ENCODE measurements at places on chromosomes 1 and 21.

- DNase-seq = no peak
Measured at GRCh38 chr1:91603409-91603808, 102.8 kb downstream of the CDC7 start.

DNA sequence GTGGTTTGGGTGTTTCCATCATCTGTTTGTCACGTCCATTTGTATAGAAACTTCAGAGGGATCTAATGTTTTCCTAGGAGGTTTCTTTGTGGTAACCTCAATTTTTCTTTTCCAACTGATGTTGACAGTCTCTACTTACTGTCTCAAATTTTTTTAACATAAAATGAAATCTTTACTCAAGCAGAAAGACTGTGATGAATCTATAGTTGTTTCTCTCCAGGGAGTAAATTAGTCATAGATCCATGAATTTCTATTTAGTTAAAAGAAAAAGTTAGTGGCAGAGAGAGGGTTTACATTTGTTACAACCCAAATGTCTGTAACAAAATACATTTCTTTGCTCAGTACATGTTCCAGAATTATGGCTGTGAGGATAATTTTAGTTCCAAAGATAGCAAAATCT lies 161.6 kb downstream of the DISP1 start:
- no peak for DNase-seq

DNA sequence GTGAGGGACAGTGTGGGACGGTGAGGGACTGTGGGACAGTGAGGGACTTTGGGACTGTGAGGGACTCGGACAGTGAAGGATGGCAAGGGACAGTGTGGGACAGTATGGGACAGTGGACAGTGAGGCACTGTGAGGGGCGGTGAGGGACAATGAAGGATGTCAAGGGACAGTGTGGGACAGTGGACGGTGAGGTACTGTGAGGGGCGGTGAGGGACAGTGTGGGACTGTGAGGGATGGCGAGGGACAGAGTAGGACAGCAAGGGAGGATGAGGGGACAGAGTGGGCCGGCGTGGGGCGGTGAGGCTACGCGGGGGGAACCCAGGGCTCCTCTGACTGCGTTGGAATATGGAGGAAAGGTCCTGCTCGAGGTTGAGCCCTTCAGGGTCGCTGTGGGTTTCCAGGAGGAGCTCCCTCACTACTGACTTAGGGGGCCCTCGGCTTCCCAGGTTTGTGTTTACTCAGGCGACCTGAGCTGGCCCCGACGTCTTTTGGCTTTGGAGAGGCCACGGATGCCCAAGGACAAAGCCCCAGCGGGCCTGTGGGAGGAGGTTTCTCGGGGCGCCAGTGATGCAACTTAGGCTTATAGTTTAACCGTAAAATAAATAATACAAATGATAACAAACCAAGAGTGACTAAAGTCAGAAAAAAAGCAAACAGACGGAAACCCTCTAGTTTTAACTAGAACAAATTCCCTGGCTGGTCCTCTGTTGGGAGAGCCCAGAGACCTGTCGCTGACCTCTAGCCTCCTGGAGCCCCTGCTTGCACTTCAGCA lies 1.1 kb upstream of the ERRFI1 start:
- DNase-seq = no peak

DNA sequence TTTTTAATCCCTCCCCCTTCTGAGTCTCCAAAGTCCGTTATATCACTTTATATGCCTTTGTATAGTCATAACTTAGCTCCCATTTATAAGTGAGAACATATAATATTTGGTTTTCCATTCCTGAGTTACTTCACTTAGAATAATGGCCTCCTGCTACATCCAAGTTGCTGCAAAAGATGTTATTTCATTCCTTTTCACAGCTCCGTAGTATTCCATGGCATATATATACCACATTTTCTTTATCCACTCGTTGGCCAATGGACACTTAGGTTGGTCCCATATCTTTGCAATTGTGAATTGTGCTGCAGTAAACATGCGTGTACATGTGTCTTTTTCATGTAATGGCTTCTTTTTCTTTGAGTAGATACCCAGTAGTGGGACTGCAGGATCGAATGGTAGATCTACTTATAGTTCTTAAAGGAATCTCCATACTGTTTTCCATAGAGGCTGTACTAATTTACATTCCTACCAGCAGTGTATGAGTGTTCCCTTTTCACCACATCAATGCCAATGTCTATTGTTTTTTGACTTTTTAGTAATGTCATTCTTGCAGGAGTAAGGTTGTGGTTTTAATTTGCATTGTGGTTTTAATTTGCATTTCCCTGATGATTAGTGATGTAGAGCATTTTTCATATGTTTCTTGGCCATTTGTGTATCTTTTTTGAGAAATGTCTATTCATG lies 12.3 kb downstream of the MAN1C1 start:
- DNase-seq = no peak

DNA sequence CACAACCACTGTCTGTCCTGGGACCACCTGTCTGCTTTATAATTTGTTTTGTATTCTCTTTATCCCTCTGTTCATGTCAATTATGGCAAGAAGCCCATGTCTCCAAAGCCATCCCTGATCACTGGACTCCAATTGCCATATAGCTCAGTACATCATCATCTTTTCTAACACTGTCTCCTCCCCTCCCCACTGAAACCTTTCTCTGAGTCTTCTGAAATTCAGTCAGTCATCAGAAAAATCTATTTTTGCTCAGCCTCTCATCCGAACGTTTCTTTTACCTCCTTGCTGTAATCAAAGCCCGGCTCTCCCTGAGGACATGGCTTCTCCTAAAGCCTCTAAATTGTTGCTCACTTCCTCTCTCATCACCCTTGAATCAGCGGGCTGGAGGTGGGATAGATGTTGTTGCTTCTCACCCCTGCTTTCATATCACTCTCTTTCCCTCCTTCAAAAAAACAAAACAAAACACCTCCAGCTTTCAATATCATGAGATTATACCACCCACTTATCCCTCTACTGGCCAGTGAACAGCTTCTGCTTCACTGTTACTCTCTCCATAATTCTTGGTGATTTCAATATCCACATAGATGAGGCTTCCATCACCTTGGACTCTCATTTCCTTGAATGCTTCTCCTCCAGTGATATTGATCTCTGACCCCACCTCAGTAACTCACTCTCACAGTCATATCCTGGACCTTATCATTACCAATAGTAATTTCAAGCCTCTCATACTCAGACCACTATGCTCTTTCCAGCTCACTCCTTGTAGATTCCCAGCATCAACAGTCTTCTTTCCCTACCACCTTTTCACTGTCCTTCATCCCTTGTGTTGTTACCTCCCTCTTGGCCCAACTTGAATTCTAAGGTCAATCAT lies 27.8 kb downstream of the RAB3B start:
- no peak for DNase-seq

GRCh38 chr1:160167056-160167455 lies 15.7 kb downstream of the ATP1A4 start:
- DNase-seq = no peak

- no peak for DNase-seq
Measured at GRCh38 chr21:38503583-38503982, 5.3 kb upstream of the ERG start.

DNA sequence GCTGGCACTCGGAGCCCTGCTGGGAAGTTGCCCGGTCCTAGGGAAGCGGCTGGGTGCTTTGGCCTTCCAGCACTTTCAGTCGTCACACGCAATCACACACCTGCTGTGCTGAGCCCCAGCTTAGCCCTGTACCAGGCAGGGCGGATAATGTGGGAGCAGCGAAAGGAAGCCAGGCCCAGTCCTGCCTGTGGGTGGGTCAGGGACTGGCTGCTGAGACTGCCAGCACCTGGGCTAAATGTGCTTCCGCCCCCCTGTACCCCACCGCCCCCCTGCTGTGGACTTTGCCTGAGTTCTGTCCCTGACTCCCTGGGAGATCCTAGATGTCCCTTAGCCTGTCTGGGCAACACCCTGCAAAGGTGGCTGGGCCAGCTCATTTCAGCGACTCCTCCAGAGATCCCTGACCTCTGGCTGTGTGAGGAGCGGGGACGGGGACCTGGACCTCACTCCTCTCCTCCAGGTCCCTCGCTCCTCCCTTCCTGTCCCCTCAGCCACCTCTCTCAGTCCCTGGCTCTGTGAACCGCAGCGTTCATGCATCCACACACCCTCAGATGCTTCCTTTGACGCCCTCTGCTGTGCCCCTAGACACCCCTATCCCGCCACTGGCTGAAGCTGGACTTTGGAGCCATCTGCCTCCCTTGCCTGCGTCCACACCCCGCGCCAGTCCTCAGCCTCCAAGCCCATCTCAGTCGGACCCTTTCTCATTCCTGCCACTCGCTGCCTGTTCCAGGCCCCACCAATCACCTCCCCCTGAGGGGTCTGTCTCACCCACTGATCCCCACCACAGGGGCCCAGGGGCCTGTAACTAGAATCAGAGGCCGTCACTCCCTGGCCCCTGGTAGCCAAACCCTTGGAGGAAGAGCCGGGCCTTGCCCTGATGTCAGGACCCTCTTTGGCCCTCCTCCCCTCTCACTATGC lies 1.4 kb downstream of the MMEL1 start:
- DNase-seq = no peak

Measured in activated T-cell treated with anti-CD3 and anti-CD28 coated beads for 1 hour (primary cell).